ENCODE measurements at places on chromosomes 7 and 10. TPM values are rescaled to one million over a fixed set of nuclear protein-coding genes. Genes with fewer than 3 reads are reported as not detected.

GRCh38 chr10:74589226-74589673, 237.2 kb upstream of the KAT6B start:
- DNase-seq = peak; percentile 63

DNA sequence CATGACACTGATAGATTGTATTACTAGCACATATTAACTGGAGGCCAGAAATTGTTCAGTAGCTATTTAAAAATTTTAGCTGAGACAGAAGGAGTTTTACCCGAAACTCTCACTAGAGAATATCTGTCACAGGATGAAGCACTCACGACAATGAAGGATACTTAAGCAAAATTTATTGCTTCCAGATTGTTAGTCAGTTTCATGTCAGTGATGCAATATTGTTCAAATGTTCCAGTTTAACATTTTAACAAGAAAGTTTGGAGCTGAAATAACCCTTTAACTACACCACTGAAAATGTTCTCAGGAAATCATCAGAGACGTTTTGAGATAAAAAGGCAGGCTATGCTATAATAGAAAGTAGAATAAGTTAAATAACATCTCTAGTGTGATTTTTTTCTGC, 15.0 kb upstream of the CADPS2 start:
- no peak for DNase-seq

- no peak for DNase-seq
Observed at GRCh38 chr7:24889611-24890010, 90.4 kb downstream of the OSBPL3 start.

Gene PRDX3
- polyA plus RNA-seq = 307 TPM

Gene CPN1
- 2.9 TPM for polyA plus RNA-seq

Gene PALD1
- polyA plus RNA-seq = 9.8 TPM

DNA sequence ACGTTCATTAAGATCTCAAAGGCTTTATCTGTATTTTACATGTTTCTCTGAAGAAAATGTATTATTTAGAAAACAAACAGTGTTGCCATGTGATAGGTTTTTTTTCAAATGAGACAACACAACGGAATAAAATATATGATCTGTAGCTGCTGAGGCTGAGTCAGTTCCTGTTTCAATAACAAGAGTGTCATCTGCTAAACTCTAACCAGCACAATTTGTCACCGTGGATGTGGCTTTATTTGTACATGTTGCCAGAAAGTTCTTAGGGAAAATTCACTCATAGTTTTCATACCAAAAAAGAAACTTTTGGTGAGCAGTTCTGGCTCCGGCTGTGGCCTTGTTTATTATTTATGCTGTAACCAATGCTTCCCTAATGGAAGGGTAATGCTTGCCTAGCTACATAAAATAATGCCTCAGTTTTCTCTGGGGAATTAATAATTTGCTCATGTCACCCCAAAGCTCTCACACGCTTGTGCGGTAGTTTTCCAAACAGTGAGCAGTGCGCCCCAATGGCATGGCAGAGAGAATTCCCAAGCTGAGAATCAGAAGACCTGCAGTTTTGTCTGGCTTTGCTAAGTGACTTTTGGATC, 20.3 kb upstream of the KLF6 start:
- no peak for DNase-seq

- no peak for DNase-seq
Observed at GRCh38 chr7:91082852-91083495, 181.3 kb upstream of the FZD1 start.

Gene CAMK2B
- polyA plus RNA-seq = 2.2 TPM

DNA sequence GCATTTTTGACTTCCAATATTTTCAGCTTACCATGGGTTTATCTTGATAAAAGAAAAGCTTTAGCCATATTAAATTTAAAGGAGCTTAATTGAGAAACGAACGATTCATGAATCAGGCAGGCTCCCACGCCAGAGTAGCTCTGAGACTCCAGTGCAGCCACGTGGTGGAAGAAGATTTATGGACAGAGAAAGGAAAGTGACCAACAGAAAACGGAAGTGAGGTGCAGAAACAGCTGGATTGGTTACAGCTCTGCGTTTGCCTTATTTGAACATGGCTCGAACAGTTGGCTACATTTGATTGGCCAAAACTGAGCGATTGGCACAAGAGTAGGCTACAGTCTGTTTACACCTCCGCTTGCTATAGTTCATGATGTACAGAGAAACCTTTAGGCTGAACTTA, 395.4 kb downstream of the GATA3 start:
- no peak for DNase-seq

Gene ERVW-1
- polyA plus RNA-seq = 0.67 TPM

DNA sequence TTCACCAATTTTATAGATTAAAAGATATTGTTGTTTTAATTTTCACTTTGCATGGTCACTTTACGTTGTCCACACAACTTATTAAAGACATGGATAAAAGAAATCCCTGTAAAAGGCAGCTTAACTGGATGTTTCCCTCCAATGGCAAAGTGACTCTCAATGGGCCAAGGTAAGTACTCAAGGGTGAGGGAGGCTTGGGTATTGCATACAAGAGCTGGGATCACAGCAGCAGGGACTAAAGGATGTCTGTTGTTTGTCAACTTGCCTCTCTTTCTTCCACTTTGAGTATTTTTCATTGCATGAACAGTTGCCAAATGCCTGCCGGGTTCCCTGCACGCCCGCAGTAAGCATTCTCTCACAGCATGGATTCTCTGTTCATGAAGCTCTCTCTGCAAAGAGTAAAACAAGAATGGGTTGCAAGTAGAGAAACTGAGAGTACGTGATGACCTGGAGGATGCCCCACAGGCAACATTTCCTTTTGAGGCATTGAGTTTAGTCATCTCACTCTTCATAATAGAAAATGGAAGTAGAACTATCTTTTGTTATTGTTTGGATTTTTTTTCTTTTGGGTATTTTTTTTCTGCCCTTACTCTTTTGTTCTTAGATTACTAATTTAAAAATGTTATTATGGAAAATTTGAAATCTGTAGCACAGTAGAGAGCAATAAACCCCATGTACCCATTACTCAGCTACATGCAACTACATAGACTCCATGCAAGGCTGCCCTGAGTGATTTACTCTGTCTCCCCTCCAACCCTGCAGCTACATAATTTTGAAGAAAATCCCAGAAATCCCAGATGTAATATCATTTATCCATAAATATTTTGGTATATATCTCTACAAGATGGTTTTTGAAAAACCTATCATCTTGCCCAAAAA, 26.3 kb downstream of the GPR141 start:
- DNase-seq = no peak

- DNase-seq = no peak
Observed at GRCh38 chr7:136143271-136143670, 166.1 kb upstream of the MTPN start.

DNA sequence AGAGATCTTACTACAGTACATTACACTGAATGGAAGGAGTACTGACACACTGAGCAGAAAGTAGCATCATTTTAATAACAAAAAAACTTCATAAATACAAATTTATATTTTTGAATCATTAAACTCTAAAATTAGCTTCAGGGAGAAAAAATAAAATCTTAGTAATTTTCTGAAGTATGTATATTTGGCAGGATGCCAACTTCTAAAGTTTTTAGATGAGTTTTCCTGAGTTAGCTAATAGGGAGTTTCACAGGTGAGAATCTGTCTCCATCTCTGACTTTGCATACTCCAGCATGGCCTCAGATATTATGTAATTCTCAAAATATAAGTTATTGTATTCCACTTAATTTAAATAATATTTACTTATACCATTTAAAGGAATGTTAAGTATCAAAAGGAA, 673.2 kb upstream of the PCDH15 start:
- DNase-seq = no peak

Gene TAF6
- 64.5 TPM for polyA plus RNA-seq

Gene TUBAL3
- polyA plus RNA-seq = 0.23 TPM

DNA sequence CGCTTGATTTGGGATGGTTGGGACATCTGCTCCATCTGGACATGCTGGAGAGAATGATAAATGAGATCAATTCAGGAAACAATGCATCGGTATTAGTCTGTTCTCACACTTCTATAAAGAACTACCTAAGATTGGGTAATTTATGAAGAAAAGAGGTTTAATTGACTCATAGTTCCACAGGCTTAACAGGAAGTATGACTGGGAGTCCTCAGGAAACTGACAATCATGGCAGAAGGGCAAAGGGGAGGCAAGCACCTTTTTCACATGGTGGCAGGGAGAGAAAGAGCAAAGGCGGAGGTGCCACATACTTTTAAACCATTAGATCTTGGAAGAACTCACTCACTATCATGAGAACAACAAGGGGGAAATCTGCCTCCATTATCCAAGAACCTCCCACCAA, 16.8 kb upstream of the TSPAN12 start:
- no peak for DNase-seq

- DNase-seq = no peak
Observed at GRCh38 chr7:95950698-95951097, 178.3 kb downstream of the DYNC1I1 start.

Gene MYH16
- 0.04 TPM for polyA plus RNA-seq

DNA sequence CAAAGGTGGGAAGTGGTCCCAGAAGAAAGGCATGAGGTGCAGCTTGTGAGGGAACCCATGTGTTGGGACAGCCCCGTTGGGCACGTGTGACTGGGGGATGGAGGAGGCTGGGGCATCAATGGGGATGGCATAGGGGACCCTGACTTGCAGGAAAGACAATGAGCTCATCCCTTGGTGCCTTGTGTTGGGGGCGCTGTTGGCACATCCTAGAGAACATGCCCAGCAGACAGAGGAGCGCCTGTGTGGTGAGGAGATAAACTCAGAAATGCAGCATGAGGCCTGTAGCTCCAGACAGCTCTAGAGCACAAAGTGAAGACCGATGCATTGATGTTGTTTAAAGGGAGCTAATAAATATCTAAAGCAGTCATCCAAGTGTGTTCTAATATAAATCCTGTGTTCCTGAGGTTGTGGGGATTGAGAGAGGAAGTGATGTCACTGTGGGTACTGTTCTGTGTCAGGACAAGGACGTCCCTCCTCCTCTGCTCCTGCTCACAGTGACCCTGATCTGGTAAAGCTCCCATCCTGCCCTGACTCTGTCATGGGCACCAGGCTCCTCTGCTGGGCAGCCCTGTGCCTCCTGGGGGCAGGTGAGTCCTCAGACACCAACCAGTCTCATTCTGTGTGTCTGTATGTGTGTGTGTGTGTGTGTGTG, 126.1 kb upstream of the PRSS58 start:
- DNase-seq = no peak

Gene GRM8
- 7.0 TPM for polyA plus RNA-seq

DNA sequence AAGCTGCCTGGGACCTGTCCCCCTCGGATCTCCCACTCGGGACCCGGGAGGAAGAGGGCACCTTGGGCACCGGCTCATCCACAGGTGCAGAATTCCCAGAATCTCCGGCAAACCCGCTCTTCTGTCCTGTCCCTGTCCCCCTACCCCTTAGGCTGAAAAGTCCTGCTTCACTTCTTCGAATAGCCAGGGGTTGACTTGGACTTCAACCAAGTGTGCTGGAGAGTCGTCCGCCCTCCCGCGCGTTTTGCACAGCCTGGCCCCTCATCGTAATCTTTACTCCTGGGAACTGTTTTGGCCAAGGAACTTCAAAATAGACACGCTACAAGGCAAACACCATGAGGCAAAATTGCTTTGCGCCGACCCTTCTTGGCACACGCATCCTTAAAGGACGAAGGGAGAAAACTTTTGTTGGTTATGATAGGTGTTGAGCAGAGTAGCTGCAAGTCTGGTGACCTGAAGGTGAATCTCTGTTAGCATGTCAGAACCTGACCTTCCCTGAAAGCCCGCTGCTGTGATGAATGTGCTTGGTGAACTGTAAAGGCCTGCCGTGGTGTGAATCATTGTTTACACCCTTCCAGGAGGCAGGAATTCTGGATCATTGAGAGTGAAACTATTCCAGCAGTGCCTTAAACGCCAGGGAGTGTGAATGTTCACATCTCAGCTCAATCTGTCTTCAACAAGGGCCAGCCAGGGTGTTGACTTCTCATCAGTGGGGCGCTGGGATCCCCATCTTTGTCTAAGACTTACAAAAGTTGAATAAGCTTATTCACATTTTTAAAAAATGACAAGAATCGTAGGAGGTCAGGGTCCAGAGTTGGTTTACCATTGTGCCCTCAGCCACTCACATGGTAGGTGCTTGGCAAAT, 589 bp upstream of the RAPGEF5 start:
- DNase-seq = peak; percentile 55

Gene C10orf62
- polyA plus RNA-seq = 0.44 TPM

DNA sequence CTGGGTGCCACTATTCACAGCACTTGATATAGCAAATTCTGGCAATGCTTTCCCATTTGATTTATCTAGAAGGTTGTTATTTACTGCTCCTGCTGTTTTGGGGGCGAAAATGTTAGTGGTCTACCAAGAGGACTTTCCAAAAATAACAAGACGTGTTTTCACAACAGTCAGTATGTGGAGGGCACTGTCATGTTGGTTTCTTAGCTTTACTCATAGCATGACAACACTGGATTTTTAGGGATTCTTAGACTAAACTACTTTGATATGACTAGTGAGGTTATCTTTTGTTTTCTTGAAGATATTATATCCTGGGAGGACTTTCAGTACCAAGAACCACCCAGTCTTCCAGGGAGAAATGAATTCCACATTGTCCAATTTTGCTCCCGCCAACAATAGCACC, 49.4 kb downstream of the NUDCD3 start:
- no peak for DNase-seq

Gene OR13A1
- 0.06 TPM for polyA plus RNA-seq

- no peak for DNase-seq
Observed at GRCh38 chr7:36047091-36047658, 105.9 kb upstream of the EEPD1 start.

GRCh38 chr10:111290649-111291048, 213.8 kb downstream of the ADRA2A start:
- DNase-seq = no peak

GRCh38 chr7:140192620-140193019, 15.8 kb upstream of the KDM7A start:
- DNase-seq = no peak
